ENCODE measurements at places on chromosomes 11 and 22. TPM values are rescaled to one million over a fixed set of nuclear protein-coding genes. Genes with fewer than 3 reads are reported as not detected.

Gene LINC01488
- not detected for total RNA-seq

GRCh38 chr11:116694349-116694725 is 78.5 kb downstream of the BUD13 start:
- H3K4me3 ChIP-seq = no peak overlapping the region
- no peaks in the 10 kb centered on the region for H3K4me1 ChIP-seq
- no peaks in the 10 kb centered on the region for H3K36me3 ChIP-seq
- H3K27ac ChIP-seq = no peak overlapping the region
- H3K27me3 ChIP-seq = peaks cover 3% of the 10 kb centered on the region

GRCh38 chr11:9765320-9766101 is 101.6 kb downstream of the SWAP70 start:
- DNase-seq = peak; percentile 92
- H3K4me3 ChIP-seq = peak overlapping the region; percentile 14
- no peaks in the 10 kb centered on the region for H3K27me3 ChIP-seq
- H3K4me1 ChIP-seq = peaks cover 56% of the 10 kb centered on the region
- peak overlapping the region; percentile 91 for H3K27ac ChIP-seq
- H3K36me3 ChIP-seq = peaks cover 3% of the 10 kb centered on the region

GRCh38 chr11:35714882-35715627 is 52.5 kb downstream of the TRIM44 start:
- H3K4me1 ChIP-seq = peaks cover 11% of the 10 kb centered on the region
- H3K27ac ChIP-seq = peak overlapping the region; percentile 49
- no peaks in the 10 kb centered on the region for H3K36me3 ChIP-seq
- H3K4me3 ChIP-seq = no peak overlapping the region
- H3K27me3 ChIP-seq = no peaks in the 10 kb centered on the region

Gene LUZP2
- total RNA-seq = 2.7 TPM

GRCh38 chr22:23684561-23685031 is 6.2 kb upstream of the RGL4 start:
- H3K27ac ChIP-seq = no peak overlapping the region
- H3K27me3 ChIP-seq = no peaks in the 10 kb centered on the region
- H3K4me1 ChIP-seq = no peaks in the 10 kb centered on the region
- no peak overlapping the region for H3K4me3 ChIP-seq

DNA sequence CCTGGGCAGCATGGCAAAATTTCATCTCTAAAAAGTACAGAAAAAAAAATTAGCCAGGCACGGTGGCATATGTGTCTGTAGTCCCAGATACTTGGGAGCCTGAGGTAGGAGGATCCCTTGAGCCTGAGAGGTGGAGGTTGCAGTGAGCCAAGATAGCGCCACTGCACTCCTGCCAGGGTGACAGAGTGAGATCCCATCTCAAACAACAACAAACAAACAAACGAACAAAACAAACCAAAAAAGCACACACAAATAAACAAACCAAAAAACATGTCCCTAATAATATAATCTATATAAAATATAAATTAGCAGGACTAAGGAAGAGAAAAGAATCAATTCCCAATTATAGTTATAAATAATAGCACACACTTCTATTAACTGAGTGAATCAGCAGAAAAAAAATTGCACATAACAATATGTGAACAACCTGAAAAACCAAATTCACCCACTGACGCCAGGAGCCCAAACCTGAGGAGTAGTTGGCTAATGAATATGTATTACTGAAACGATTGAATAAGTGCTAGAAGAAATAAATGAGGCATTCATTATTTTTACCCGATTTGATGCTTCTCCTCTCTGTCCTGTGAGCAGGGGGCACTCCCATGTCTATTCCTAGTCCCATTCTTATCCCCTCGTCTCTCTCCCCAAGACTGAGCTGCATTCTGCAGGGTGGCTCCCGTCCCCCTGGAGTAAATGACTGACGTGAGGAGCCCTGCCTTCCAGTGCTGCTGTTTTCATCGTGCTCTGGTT is 108.2 kb upstream of the TOP3B start:
- no peaks in the 10 kb centered on the region for H3K36me3 ChIP-seq
- DNase-seq = no peak
- no peaks in the 10 kb centered on the region for H3K4me1 ChIP-seq
- H3K27ac ChIP-seq = no peak overlapping the region
- H3K4me3 ChIP-seq = no peak overlapping the region

Gene MTCH2
- total RNA-seq = 84.4 TPM

- H3K27me3 ChIP-seq = peaks cover 6% of the 10 kb centered on the region
- no peaks in the 10 kb centered on the region for H3K4me1 ChIP-seq
- no peak for DNase-seq
- H3K27ac ChIP-seq = no peak overlapping the region
- H3K36me3 ChIP-seq = no peaks in the 10 kb centered on the region
These were observed 9.3 kb upstream of the POU2AF1 start for GRCh38 chr11:111388420-111388819.

- no peaks in the 10 kb centered on the region for H3K27me3 ChIP-seq
- no peak overlapping the region for H3K4me3 ChIP-seq
- no peaks in the 10 kb centered on the region for H3K4me1 ChIP-seq
- no peak overlapping the region for H3K27ac ChIP-seq
- no peaks in the 10 kb centered on the region for H3K36me3 ChIP-seq
These were observed 123.8 kb upstream of the CCDC179 start for GRCh38 chr11:22984045-22984444.

- H3K36me3 ChIP-seq = no peaks in the 10 kb centered on the region
- no peak for DNase-seq
- no peaks in the 10 kb centered on the region for H3K4me1 ChIP-seq
- no peak overlapping the region for H3K4me3 ChIP-seq
- no peak overlapping the region for H3K27ac ChIP-seq
- H3K27me3 ChIP-seq = no peaks in the 10 kb centered on the region
These were observed 1.2 kb downstream of the SLC22A25 start for GRCh38 chr11:63242089-63242781.

Gene ELFN2
- total RNA-seq = 0.97 TPM

Gene CARD16
- total RNA-seq = 1.5 TPM

Gene MAPK8IP2
- total RNA-seq = 2.8 TPM

DNA sequence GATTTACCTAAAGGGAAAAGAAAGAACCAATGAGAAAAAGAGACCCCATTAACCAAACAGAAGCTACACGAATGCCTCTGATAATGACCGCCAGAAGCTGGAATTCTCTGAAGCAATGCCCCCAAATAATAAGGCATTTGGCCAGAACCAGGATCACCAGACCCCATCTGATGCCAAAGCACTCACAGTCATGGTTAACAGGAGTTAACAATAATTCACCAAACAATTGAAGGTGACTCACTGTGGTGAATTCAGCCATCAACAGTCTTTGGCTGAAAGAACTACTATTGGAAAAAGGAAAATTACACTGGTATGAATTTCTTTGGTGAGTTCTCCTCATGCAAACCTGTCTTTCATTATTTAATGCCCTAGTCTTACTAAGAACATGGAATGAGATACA is 21.9 kb upstream of the NFRKB start:
- no peak overlapping the region for H3K4me3 ChIP-seq
- H3K4me1 ChIP-seq = no peaks in the 10 kb centered on the region
- no peaks in the 10 kb centered on the region for H3K27me3 ChIP-seq
- no peak overlapping the region for H3K27ac ChIP-seq
- peaks cover 26% of the 10 kb centered on the region for H3K36me3 ChIP-seq
- DNase-seq = no peak

- DNase-seq = no peak
- no peak overlapping the region for H3K4me3 ChIP-seq
- H3K36me3 ChIP-seq = no peaks in the 10 kb centered on the region
- H3K4me1 ChIP-seq = peaks cover 6% of the 10 kb centered on the region
- H3K27ac ChIP-seq = no peak overlapping the region
These were observed 142.5 kb downstream of the APOL5 start for GRCh38 chr22:35860087-35860733.

Gene CBLIF
- total RNA-seq = not detected

Gene OR2AG2
- 0.08 TPM for total RNA-seq

DNA sequence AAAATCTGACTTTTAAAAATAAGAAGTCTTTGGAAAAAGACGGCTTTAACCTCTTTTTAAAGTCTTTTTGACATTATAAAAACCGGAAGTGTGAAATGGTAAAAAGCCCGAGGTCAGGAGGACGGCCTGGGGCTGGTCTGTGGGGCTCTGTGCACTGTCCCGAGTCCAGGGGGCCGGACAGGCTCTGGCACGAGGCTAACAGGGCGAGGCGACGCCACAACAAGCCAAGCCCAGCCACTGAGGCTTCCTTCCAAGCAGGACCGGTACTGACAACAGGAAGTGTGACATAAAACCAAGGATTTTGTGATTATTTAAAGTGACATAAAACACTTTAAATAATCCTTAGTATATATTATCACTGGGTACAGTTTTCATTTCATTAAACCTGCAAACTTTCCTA is 39.2 kb downstream of the BRD1 start:
- no peaks in the 10 kb centered on the region for H3K27me3 ChIP-seq
- peak overlapping the region; percentile 54 for H3K27ac ChIP-seq
- peaks cover 37% of the 10 kb centered on the region for H3K4me1 ChIP-seq
- DNase-seq = no peak
- H3K36me3 ChIP-seq = peaks cover 42% of the 10 kb centered on the region

DNA sequence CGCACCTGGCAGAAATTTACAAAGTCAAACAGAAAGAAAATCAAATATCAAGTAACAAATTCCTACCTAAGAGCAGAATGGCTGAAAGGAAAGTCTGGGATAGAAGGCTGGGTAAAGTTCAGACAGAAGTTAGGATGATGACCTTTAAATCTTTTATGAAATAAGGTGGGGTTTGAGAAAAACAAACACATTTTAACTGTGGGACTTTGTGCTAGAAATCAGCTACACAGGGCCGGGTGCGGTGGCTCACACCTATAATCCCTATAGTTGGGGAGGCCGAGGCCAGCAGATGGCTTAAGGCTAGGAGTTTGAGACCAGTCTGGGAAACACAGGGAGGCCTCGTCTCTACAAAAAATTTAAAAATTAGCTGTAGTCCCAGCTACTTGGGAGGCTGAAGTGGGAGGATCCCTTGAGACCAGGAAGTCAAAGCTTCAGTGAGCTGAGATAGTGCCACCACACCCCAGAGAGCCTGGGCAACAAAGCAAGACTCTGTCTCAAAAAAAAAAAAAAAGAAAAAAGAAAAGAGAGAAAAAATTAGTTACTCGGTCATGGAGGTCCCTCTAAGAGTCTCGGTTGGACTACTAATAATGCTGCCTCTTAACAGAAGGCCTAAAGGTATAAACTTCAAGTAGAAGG is 119.7 kb upstream of the BID start:
- DNase-seq = no peak
- H3K36me3 ChIP-seq = peaks cover 30% of the 10 kb centered on the region
- H3K27ac ChIP-seq = no peak overlapping the region

DNA sequence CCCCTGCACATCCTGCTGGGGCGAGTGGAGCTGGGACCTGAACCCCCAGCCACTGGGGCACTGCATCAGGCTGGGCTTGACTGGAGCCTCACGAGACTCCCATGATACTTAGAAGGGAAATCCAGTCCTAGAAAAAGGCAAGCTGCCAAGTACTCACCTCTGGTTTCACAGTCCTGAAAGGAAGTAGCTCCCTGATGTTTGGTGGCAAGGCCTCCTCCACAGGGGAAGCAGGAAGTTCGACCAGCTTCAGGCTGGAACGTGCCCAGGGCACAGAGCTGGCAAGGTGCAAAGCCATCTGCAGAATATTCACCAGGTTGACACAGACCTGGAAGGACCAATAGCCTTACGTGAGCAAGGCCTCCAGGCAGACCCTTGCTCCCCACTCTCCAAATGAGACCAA is 26.8 kb upstream of the NRIP3 start:
- DNase-seq = no peak
- H3K4me3 ChIP-seq = no peak overlapping the region
- no peaks in the 10 kb centered on the region for H3K27me3 ChIP-seq
- no peaks in the 10 kb centered on the region for H3K4me1 ChIP-seq
- no peaks in the 10 kb centered on the region for H3K36me3 ChIP-seq

DNA sequence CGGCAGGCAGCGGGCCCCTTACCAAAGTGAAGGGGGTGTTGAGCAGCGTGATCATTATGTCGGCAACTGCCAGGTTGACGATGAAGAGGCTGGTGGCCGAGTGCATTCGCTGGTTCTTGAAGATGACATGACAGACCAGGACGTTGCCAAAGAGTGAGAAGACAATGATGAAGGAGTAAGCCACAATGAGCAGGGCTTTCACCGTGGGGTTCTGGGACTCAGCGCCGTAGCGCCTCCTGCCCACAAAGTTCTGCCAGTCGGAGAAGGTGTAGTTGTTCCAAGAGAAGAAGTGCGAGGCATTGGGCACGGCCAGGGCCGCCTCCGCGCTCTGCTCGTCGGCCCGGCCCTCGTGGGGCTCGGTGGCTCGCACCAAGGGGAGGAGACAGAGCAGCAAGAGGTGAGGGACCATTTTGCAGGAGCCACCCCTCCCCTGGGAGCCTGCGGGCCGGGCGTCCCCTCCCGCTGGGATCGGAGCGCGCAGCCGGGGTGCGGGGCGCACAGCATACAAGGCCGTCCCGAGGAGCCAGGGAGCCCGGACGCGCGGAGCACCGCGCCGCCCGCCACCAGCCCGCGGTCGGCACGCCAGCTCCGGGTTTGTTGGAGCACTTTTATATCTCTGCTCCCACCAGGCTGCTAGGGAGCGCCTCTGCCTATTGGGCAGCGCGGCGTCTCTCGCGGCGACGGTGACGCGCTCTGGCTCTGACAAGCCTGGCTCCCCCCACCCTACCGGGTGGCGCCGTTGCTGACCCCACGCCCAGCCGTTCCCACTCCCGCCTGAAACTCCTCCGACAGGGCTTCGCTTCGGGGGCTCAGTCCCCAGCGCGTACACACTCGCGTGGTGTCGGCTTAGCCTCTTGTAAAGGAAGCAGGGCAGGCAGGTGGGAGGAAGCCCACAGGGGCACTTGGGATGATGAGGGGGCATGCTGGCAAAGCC is at the start of gene GPR83:
GPR83 (minus strand) TSS at position 581 of the 934 bp plus-strand sequence; CDS start at position 409, 172 bp downstream.
- no peak within 1 kb of the TSS for H3K27ac ChIP-seq
- H3K4me3 ChIP-seq = peak within 1 kb of the TSS; percentile 70
- no peaks in the 10 kb centered on the region for H3K36me3 ChIP-seq
- H3K4me1 ChIP-seq = peaks cover 7% of the 10 kb centered on the region

DNA sequence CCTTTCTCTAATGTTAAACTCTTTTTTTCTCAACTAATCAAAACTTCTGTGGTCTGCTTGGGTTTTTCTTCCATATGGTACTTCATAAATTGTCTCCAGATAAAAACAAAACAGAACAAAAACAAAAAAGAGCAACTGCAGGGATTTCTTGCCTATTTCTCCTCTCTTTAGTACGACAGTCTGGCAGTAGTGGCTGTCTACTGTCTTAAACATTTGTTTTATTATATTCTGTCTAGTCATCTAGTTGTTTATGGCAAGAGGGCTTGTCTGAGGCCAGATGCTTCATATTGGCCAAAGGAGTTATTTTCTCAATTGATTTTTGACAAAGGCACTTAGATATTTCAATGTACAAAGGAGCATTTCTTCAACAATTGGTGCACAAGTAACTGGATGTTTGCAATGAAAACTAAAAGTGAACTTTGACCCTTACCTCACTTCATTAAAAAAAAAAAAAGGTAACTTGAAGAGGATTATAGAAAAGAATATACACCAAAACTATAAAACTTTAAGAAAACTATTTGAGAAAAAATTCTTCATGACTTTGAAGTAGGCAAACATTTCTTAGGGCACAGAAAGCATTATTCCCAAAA is 404.2 kb downstream of the LUZP2 start:
- H3K4me3 ChIP-seq = no peak overlapping the region
- H3K36me3 ChIP-seq = peaks cover 3% of the 10 kb centered on the region
- H3K27me3 ChIP-seq = no peaks in the 10 kb centered on the region
- no peak overlapping the region for H3K27ac ChIP-seq

- DNase-seq = no peak
- H3K36me3 ChIP-seq = peaks cover 4% of the 10 kb centered on the region
- H3K4me1 ChIP-seq = peaks cover 6% of the 10 kb centered on the region
- no peak overlapping the region for H3K4me3 ChIP-seq
- H3K27me3 ChIP-seq = no peaks in the 10 kb centered on the region
- no peak overlapping the region for H3K27ac ChIP-seq
These were observed 36.5 kb downstream of the OSBPL5 start for GRCh38 chr11:3128356-3129180.

Gene POU2AF2
- not detected for total RNA-seq

All from osteocyte (in vitro differentiated cells).